Inflammatory macrophage treated with lipopolysaccharide for 4 hours (primary cell): ENCODE measurements at places on chromosomes 5 and 9.
A peak's percentile ranks its signal among the peaks of the same experiment; 100 is the strongest.

GRCh38 chr5:60248901-60249300 is 355.4 kb upstream of the PDE4D start:
- DNase-seq: peak; percentile 72

- no peak for DNase-seq
These were observed 63.7 kb upstream of the ANGPTL2 start for GRCh38 chr9:127185931-127186781.

DNA sequence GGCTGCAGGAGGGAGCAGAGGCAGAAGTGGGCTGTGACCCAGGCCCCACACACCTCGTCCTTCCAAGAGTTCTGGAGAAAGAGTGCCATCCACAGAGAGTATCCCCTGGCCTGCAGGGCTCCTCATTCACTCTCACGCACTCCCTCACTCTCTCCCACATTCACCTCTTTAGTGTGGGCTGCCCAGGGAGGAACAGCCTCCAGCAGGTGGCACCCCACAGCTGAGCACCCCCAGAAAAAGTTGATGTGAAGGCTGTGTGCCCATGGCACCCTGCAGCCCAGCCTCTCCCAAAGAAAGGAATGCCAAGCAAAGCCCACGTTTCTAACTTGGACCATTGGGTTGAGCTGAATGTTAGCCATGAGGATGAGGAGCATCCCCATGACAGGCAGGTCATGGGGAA is 4.5 kb upstream of the SHC3 start:
- DNase-seq: no peak

GRCh38 chr5:135724617-135725016 is 109.8 kb upstream of the SLC25A48 start:
- peak; percentile 44 for DNase-seq

- peak; percentile 88 for DNase-seq
These were observed 11.8 kb downstream of the SPARC start for GRCh38 chr5:151674626-151675610.

DNA sequence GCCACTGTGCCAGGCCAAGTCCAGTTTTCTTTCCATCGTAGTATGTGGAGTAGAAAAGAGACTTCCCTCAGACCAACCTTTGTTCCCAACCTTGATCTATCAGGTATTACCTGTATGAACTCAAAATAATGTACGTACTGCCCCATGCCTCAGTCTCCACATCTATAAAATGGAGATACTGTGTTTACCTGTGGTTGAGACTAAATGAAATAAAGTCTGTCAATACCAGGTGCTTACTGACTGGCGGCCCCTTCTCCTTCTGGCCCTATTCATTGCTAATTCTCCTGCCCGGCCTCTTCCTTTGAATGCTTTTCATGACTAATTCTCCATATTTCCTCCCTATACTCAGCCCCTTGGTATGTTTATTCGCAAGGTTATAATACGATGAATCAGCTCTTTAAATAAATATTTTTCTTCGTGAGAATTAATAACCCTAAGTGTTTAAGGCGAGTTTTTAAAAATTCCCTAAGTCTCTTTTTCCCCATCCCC is 89.6 kb upstream of the BASP1 start:
- DNase-seq: no peak

- no peak for DNase-seq
These were observed 292.4 kb downstream of the EFNA5 start for GRCh38 chr5:107378218-107378899.

DNA sequence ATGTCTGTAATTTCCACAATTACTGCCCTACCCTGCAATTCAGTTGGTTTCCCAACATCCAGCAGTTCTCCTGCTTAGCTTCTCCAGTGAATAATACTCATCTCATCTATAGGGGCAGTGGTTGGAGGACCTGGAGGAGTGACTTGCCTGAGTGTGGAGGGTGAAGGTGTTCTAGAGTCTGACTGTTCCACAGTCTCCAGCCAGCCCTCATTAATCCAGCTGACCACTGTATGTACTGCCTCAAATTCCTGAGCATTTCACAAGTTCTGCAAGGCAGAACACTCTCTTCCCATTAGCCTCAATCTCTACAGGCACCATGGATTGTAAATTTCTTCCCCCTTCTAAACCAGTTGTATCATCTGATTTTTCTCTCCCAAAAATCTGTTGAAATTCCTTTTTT is 147.4 kb upstream of the NFIL3 start:
- no peak for DNase-seq

- no peak for DNase-seq
These were observed at the start of gene PCDHB5 for GRCh38 chr5:141135030-141135717. Gene PCDHB5 (plus strand): TSS chr5:141135206. CDS start chr5:141135435, 229 bp downstream.
